ENCODE measurements at places on chromosomes 11 and 22.

DNA sequence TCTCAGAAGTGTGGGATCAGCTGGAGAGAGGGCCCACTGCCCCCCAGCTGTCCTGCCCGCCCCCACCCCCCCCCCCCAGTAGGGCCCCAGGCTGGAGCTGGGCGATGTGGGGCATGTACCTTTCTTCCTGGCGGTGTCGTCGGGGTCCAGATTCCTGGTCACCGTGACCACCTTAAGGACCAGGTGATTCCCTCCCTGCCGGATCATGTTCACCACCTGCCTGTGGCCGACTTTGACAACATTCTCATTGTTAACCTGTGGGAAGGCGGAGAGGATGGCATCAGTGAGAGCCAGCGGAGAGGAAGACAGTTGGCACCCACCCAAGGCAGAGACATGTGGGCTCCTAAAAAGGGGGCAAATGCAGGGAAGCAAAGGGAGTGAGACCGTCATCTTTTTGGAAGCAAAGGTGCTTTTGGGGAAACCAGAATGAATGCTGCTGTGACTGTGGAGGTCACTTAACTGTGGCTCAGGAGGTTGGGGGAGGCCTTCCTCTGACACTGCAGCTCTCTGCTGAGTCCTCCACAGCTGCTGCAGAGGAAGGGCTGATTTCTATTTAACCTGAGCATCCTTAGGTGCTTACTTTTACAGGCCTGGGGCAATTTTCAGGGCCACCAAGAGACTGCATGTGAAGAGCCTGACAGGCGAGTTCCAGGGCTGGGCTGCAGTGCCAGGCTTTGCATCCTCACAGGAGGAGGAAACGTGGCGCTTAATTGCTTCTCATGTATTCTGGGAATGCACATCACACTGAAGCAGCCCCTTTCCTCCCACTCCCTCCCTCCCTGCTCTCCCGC lies 104.5 kb downstream of the CTTN start:
- no peaks in the 10 kb centered on the region for H3K4me1 ChIP-seq
- no peaks in the 10 kb centered on the region for H3K27me3 ChIP-seq
- no peak overlapping the region for H3K27ac ChIP-seq
- no peak overlapping the region for H3K4me3 ChIP-seq

- H3K4me3 ChIP-seq = no peak overlapping the region
- H3K36me3 ChIP-seq = no peaks in the 10 kb centered on the region
- H3K27ac ChIP-seq = no peak overlapping the region
- DNase-seq = no peak
- H3K27me3 ChIP-seq = no peaks in the 10 kb centered on the region
Observed at GRCh38 chr11:33222052-33222750, 35.0 kb upstream of the HIPK3 start.

DNA sequence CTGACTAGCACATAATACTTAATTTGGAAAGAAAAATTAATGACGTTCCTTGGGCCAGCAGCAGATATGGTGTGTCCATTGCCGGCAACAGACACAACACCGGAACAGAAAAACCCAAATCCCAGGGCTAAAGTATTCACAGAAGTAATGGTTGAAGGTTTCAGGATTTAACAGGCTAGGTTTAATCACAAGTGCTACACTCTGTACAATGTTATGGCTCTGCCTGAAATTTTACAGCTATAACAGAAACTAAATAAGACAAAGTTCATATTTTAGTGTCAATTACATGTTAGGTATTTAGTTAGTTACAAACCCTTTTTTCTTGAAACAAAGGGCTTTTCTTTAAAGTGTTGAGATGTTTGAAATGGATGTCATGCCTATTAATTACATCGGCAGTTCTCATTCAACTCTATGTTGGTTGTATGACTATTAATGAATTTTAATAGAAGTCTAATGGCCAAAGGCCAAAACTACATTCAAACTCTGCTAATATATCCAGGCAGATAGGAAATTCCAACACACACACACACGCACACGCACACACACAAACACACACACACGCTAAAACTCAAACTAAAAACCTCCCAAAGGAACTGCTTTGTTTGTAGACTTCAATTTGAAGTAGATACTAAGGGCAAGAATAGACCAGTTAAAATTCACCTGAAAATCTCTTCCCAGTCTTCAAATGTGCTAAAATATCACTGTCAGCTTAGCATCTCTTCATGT lies 27.8 kb upstream of the CLNS1A start:
- H3K36me3 ChIP-seq = peaks cover 55% of the 10 kb centered on the region
- no peaks in the 10 kb centered on the region for H3K27me3 ChIP-seq
- H3K4me3 ChIP-seq = no peak overlapping the region

- H3K36me3 ChIP-seq = no peaks in the 10 kb centered on the region
- peak overlapping the region; percentile 47 for H3K27ac ChIP-seq
- no peak for DNase-seq
- H3K4me1 ChIP-seq = peaks cover 57% of the 10 kb centered on the region
- H3K27me3 ChIP-seq = no peaks in the 10 kb centered on the region
Observed at GRCh38 chr22:32558681-32559355, 84.2 kb downstream of the FBXO7 start.

Measured in lower lobe of right lung (tissue), 2 donors.